Activated naive CD8-positive, alpha-beta T cell treated with anti-CD3 and anti-CD28 coated beads for 36 hours (primary cell): ENCODE measurements at places on chromosomes 7 and 10.

GRCh38 chr7:28072876-28073514 is 107.6 kb downstream of the JAZF1 start:
- DNase-seq: no peak

- no peak for DNase-seq
Measured at GRCh38 chr7:130303551-130303950, 10.6 kb downstream of the CPA4 start.

DNA sequence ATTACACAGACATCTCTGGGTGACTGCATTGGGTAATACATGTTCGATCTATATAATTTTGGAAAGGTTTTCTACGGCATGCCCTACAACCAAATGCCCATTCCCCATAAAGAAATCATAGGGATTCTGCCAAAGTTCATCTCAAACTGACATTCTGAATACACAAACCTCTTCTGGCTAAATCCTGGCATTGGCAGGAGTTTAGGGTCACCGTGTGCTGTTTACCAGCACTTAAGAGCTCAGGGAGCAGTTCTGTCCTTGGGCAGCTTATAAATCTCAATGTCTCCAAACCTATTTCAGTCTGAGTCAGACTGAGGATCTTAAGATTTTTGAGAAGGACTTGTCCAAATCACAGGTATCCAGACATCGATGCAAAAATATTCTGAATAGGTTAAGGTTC is 809.6 kb upstream of the LRRN3 start:
- DNase-seq: no peak

DNA sequence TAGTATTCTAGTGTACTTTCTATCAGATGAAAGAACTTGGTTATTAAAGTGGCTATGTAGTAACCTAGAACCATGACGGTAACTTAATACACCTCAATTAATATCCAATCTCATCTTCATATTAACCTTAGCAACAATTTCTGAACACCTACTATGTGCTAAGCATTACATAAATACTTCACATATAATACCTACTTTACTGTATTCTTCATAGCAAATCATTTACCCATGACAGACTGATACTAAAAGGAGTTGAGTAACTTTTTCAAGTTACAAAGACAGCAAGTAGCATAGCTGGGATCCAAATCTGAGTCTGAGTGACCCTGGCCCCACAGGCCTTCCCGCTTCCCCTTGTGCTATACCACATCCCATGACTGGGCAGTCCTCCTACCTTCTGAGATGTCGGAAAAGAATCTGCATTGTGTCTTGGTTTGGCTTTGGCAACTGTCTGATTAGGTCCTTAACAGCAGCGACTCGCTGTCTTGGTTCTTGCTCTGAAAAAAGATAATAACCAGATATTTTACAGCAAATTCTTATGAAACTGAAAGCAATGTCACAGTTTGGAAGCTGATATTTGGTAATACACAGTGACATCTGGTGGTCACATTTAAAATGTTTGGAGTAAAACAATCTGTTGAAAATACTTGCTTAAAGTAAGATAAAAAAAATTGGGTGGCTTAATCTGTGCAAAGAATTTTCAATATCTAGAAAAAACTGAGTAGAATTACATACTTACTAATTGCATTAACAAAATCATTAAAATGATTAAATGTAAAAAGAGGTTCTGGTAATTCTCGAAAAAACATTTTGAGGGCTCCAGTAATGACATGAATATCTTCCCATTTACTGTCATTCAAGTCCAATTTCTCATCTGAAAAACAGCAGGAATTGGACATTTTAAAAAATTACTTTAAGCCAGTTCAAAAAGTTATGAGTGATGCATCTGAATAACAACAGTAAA is 120.1 kb downstream of the ARHGAP12 start:
- DNase-seq: peak; percentile 6

DNA sequence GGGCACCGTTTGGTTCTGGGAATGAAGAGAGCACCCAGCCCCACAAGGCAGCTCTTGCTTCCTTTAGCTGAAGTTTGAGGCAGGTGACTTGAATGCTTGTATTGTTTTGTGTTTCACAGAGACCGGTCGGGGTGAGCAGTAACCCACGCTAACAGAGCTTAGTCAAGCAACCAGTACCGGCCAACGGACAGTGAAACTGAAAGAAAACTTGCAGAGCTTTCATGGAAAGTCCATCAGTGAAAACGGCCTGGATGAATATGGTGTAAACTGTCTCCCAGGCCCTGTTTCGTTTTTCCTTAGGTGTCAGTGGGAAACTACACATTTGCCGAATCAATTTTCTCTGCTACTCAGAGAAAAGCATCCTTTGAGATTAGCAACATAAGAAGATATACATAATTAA is 101.1 kb downstream of the LYZL1 start:
- no peak for DNase-seq

DNA sequence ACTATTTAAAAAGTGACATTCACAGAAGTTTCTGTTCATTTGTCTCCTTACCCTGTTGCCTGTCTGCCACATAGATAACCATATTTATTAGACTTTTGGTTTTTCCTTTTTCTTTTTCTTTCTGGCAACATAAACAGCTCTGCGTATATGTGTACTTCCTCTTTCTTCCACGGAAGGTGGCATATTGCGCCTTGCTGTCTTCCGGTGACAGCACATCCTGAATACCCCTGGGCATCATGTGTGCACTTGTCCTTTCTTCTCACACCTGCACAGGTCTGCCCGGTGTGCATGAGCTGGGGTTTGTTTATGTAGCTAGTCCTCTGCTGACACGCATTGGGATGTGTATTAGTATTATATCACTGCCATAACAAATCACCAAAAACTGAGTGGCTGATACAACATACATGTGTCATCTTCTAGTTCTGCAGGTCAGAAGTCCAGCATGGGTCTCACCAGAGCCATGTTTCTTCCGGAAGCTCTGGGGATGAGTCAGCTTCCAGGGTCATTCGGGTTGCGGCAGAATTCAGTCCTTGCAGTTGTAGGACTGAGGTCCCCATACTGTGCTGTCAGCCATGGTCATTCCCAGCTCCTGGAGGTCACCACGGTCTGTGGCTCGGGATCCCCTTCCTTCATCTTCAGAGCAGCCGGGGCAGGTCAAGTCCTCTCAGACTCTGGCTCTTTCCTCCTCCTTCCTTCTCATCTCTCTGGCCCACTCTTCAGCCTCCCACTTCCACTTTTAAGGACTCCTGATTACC is 596.0 kb upstream of the FOXK1 start:
- no peak for DNase-seq

- no peak for DNase-seq
Measured at GRCh38 chr7:79282882-79283602, 170.4 kb downstream of the MAGI2 start.
